ENCODE measurements at places on chromosomes 12 and 14. TPM values are rescaled to one million over a fixed set of nuclear protein-coding genes. Genes with fewer than 3 reads are reported as not detected.

C12orf50 gene
- 0.26 TPM for total RNA-seq

REP15 gene
- total RNA-seq: 0.95 TPM

GLT8D2 gene
- total RNA-seq: 101 TPM

PAPLN gene
- total RNA-seq: 4.8 TPM

ZFC3H1 gene
- 109 TPM for total RNA-seq

MMP17 gene
- total RNA-seq: 3.9 TPM

EP400 gene
- total RNA-seq: 20.1 TPM

RPS29 gene
- 1,469 TPM for total RNA-seq

TPH2 gene
- total RNA-seq: not detected

LMNTD1 gene
- total RNA-seq: 2.3 TPM

LYSET gene
- total RNA-seq: 9.4 TPM
